ENCODE measurements at places on chromosomes 2 and 18.

- no peak for DNase-seq
Observed at GRCh38 chr2:117879003-117879402, 64.5 kb downstream of the DDX18 start.

- DNase-seq = no peak
Observed at GRCh38 chr2:32990556-32990955, 43.8 kb downstream of the LTBP1 start.

GRCh38 chr2:163123526-163123925 lies 285.0 kb upstream of the KCNH7 start:
- DNase-seq = no peak

DNA sequence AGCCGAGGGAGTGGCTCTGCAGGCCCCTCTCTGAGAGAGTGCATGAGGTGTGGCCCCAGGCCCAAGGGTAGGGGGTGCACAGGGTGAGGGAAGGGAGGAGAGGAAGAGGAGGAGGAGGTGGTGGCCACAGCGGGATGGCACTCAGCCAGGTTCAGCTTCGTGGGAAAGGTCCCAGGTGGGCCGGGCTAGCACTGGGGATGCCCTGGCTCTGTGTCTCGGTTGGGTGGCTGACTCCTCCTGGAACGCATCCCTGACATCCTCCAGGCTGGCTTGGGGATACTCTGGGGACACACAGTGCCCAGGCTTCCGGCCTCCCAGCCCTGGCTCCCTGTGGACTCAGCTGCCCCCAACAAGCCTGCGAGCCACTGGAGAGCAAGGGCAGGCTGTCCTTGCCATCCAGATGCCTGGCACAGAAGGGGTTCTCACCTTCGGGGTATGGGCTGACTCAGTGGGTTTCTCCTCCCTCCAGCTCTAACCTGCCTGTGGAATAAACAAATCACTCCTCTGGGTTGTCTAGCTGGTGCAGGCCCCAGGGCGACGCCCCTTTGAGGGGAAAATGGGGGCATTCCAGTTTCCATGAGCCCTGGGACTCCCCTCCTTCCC lies 582 bp upstream of the ZAP70 start:
- no peak for DNase-seq

DNA sequence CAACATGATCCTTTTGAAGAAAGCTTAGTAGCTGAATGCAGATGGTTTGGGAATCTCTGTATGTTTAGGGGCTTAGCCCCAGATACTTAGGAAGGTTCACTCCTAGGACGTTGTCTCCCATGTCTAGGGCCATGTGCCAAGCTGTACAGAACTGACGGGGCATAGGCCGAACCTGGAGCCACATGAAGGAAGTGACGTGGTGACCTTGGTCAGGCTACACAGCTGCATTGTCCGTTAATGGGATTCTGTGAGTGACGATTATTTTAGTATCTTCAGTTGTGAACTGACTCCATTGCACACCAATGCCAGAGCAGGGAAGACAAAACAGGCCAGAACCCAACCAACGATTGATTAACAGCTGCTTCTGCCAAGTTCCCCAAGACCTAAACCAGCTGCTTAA lies 139.3 kb downstream of the TPO start:
- no peak for DNase-seq

DNA sequence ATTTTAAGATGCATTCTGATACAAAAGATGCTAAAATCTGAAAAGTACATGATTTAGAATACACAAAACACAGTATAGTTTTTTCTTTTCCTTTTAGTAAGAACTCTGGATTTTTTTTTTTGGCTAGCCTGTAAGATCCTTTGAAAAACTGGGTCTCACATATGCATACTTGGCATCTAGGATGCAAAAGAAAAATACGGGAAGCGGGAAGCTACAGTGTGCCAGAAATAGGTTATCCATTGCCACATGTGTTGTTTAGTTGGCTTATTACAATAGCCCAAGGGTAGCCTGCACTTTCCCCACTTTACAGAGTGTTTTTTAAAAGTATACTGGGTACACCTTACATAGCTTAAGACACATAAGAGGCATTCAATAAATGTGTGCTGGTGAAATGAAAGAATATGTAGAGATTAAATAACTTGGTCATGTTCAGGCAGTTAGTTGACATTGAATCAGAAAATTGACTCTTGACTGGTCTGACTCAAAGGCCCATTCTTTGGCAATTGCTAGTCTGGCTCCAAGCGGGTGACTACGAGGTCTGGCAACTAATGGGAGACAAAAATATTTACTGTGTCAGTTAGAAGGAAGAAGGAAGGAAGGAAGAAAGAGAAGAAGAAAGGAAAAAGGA lies 286.8 kb upstream of the TRIB2 start:
- no peak for DNase-seq

- no peak for DNase-seq
Observed at GRCh38 chr2:159140070-159140769, 146.3 kb downstream of the WDSUB1 start.

- DNase-seq = no peak
Observed at GRCh38 chr2:198004173-198004572, 199.8 kb downstream of the PLCL1 start.

DNA sequence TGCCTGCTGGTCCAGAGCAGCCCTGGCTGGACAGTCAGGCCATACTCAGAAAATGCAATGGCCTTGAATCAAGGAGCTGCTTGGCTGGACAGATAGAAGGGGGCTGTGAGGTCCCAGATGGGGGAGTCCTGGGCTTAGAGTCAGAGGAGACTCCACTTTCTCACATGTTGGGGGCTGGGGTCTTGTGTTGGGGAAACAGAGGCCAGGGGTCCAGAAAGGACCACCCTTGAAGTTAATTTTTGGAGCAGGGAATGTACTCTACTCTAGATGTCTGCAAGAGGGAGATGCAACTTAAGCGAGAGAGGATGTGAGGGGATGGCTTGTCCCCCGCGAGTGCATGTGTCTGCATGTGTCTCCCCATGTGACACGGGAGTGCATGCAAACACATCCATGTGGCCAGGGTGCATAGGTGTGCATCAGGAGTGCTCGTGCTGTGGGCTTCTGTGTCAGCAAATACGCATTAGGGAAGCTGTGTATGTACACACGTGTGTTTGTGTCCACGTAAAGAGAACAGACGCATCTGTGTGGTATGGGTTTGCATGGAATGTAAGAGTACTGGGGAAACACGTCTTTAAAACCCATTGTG lies 303.2 kb downstream of the MYCN start:
- no peak for DNase-seq

GRCh38 chr2:21288299-21288698 lies 164.5 kb downstream of the TDRD15 start:
- DNase-seq = no peak

DNA sequence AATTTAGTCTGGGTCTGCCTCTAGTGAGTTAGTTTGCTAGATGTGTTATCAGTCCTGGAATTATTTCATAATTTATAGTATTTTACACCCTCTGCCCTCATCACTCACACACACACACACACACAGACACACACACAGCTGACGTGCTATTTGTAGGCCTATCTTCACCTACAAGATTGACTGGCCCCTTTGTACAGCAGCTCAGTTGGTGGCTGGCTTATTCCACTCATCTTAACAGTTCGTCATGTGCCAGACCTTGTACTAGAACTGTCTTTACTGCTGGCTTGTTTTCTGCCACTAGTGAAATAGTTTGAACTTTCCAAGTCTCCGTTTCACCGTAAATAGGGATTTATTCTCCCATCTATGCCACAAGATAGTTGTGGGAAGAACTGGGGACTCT lies 21.3 kb downstream of the CENPO start:
- DNase-seq = no peak

DNA sequence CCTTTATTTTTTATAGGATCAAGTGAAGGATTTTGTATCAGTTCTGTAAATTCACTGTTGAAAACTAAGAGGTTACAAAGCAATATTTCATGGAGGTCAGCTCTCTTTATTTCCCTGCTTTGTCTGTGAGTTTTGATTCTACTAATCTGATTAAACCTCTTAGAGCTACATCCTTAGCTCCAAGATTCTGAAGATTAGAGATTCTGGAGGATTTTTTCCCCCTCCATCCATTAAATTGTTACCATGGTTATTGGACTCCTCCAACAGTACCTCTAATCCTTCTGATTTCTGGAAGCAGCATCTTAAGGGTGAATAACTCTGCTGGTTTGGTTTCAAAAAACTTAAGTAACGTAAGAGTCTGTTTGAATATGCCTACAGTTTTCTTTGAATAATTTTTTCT lies 110.0 kb downstream of the TANC1 start:
- DNase-seq = no peak

- DNase-seq = no peak
Observed at GRCh38 chr2:3126171-3126910, 251.3 kb downstream of the EIPR1 start.

DNA sequence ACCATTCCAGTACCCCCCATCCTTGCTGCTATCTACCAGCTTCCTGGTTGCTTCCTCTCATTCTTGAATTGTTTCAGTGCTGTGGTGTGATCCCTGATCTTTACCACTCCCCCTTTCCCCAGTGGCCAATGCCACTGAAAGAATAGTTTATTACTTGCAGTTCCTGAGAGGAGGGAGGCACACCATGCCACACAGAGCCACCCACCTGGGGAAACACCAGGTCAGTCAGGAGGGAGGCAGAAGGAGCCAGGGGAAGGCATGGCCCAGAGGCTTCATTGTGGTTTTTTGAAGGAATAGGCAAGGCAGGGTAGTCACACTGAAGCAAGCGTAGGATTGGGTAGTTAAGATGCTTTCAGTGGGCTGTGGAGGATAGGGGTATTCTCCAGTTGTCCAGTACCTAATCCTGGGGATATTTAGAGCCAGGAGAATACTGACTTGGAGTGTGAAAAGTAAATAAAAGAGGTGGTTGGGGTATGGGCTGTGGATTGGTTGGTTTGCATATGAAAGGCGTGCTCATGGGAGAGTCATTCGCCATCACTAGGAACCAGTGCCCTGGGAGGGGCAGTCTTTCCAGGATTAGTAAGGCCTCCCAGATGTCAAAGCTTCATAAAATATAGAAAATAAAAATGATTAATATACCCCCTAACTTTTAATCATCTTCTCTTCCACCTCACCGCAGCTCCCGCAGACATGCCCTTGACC lies 6.7 kb upstream of the TMEM177 start:
- no peak for DNase-seq

DNA sequence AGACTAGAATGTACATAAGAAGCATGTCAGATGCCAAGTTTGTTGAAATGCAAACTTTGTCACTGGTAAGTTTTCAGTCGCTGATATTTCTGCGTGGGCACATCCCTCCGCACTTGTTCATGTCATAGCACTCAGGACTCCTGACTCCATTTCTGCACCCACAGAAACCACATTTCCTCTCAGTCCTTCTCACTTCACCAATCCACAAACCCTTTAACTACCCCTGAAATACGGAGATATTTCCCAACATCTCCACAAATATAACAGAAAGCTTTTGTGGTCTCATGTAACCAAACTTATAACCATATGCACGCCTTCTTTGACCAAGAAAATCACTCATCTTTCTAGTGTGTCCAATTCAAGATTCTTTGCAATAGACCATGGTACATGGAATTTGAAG lies 276.9 kb upstream of the ERBB4 start:
- DNase-seq = no peak

DNA sequence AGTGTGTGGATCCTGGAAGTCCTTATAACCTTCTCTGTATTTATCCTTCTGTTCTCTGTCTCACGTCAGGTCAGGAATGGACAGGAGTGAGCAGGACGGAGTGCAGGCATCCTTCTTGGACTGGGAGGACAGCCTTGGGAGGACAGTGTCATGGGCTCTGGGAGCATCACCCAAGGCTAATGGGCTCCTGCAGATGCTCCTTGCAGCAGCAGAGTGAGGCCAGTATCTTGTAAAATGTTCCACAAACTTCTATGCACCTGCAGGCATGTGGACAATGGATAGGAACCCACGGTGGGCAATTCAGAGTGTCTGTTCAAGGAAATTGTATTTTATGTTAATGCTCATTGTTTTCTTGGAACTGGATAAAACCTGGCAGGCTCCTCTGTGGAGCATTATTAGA lies 176.2 kb downstream of the RNF144A start:
- no peak for DNase-seq

- DNase-seq = no peak
Observed at GRCh38 chr2:60739156-60739555, 16.9 kb upstream of the PAPOLG start.

DNA sequence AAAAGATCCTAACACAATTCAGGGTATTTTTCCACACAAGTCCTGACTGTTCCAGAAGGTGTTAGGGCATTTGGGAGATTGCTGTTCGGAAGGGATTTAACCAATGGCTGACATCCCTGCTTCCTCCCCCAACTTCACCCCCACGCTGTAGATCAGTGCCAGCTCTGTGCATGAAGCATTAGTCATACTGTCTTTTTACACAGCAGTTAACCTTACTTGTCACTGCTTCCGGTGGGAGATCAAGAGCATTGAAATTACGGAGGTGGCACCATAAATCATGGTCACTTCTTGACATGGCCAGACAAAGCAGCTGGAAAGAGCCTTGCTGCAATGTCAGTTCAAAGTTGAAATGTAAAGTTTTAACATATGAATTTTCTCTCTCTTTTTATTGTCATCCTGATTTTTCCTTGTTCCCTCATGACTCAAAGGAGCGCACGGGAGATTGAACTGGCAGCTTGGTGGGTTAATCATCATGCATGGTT lies 70.2 kb downstream of the HRH4 start:
- DNase-seq = peak; percentile 41

GRCh38 chr2:227414846-227415245 lies 27.1 kb upstream of the SCYGR1 start:
- no peak for DNase-seq

DNA sequence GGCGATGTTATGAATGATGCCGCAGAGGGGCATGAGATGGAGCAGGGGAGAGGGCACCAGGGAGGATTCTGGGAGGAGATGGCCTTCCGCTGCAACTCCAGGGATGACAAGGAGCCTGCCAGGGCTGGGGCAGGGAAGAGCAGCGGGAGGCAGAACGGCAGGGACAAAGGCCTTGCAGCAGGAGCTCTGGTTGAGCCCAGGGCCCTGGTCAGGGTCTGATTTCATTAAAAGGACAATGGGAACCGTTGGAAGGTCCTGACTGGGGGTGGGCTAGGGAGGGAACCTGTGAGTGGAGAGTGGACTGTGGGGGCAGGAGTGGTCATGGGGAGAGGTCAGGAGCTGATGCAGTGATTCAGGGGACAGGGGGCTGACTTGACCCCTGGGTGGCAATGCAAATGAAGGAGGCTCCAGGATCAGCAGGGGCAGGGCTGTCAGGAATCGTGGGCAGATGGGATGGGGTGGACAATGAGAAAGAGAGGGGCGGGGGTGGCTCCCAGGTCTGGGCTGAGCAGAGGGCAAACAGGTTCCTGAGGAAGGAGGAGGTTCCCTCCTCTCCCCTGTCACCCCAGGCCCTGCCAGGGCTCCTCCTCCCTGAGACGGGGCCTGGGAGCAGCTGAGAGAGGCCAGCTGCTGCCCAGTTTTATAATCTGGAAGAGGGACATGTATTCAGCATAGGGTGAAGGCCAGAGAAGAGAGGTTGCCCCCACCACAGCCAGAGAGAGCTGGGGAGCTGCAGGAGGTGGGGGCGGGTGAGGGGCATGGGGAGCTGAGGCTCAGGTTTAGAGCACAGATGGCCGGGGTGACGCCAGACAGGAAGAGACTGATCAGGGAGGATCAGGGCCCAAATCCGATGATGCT lies 7.3 kb upstream of the DUSP2 start:
- no peak for DNase-seq

DNA sequence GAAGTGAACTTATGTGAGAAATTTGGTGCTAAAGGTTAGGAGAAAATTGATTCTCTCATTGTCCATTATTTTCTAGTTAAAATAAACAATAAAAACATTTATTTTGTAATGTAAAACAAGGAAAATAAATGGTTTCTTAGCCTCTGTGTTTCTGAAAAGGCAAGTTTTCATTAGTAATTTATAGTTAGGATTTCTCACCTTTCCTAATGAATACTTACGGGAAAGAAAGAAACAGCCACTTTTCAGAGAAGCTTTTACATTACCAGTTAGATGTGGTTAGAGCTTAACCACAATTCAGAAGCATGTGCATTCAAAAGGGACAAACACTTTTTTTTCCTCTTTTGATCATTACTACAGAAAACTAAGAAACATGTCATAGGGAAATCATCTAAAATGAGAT lies 18.8 kb downstream of the NEMP2 start:
- DNase-seq = no peak

Data from NCI-H774 (cell line).